ENCODE measurements at places on chromosomes 11 and 22.

DNA sequence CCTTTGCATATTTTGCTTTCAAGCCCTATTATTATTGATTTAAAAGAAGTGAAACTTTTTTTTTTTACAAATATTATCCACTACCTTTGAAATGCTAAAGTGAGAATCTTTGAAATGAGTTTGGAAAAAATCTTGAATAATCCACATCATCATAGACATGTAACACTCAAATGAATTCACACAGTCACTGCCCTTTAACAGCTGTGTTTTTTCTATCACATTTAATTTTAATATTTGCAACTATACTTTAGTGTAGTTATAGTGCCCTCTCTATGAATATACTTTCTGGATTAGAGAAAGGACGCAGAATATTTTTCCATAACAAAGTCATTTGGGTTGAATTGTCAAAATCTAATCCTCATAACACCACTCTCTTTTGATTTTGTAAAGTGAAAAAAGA is 37.9 kb upstream of the MTMR2 start:
- DNase-seq = no peak

DNA sequence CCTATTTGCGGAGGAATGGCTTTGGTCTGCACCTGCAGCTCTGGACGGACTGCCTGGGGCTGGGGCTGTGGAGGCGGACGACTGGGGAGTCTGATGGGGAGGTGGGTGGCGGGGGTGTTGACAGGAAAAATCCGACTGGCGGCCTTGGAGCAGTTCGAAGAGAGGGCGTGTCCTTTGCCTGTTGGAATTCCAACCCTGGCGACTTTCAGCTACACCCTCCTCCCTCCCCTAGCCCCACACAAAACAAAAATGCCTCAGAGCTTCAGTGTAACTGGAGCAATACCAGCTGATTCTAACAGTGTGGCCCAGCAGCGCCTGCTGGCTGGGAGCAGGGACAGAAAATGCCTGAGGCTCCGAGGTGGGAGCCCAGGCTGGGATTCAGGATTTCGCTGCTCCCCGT is 85.4 kb downstream of the ATXN10 start:
- no peak for DNase-seq

DNA sequence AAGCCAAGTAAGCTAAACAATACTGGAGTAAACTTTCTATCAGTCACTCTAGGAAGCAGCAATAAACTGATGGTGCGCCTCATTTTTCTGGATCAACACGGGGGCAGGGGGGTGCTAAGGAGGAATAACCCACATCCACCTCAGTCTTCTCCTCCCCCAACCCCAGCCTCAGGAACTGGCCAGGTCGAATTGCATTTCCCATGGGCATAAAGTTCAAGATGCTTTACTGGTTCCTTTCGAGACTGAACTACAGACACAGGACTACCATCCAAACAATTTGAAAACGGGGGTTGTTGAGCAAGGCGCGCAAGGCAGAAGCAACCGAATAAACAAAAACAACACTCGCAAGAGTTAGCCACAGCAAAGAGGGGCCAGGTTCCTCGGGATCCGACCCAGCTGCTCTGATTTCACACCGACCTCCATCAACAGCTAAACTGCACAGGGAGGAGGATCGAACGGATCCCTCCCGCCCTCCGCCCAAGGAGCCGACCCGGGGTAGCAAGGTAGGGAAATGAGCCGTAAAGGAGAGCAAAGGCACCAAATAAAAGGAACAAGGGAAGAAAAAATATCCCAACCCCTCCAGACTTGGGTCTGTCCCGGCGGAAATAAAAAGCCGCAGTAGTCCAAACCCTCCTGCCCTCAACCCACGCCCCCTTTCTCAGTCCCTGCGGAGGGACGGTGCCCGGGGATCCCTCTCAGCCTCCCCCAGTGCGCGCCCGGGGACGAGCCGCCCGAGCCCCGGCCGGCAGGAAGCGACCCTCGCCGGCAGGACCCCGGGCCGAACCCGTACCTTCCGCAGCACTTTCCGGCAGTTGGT is 801 bp downstream of the SESN3 start:
- DNase-seq = no peak

DNA sequence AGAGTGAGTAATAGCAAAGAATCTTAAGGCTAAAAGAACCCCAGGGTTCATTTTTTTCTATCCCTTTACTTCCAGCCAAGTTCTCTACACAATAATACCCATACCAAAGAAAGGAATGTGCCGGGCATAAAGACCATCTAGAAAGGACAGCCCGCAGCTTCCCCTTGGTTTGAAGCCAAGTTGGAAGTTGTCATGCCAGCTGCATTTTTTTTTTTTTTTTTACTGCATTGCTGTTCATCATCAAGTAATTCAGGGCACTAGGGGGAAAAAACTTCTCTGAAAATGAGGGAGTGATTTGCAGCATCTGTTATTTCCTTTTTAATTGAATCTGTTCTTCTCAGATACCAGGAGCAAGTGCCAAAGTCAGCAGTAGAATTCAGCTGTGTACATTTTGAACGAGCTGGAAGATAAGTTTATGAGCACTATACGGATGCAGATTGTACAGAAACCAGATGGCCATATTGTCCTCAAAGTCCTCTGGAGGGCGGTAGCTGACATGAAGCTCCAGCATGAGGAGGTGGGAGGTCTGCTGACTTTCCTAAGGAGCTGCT is 56.4 kb downstream of the UBASH3B start:
- DNase-seq = no peak

DNA sequence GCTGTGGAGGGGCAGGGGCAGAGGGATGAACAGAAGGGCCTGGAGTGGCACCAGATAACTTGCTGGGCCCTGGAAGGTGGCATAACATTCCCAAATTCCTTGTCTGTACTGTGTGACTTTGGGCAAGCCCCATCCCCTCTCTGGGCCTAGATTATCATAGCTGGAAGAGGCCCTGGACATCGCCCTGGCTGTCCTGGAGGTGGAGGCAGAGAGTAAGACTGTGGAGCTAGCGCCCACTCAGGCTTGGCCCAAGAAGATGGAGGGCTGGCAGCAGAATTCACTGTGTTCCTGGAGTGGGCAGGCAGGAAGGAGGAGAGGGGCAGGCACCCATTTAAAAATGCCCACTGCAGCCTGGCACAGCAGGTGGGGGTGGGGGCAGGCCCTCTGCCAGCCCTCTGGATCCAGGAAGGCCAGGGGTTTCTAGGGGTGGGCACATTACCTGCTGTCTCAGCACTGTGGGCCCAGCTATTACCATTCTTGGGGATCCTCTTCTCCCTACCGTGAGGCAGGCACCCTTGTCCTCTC is 22.6 kb downstream of the ARHGEF17 start:
- no peak for DNase-seq

DNA sequence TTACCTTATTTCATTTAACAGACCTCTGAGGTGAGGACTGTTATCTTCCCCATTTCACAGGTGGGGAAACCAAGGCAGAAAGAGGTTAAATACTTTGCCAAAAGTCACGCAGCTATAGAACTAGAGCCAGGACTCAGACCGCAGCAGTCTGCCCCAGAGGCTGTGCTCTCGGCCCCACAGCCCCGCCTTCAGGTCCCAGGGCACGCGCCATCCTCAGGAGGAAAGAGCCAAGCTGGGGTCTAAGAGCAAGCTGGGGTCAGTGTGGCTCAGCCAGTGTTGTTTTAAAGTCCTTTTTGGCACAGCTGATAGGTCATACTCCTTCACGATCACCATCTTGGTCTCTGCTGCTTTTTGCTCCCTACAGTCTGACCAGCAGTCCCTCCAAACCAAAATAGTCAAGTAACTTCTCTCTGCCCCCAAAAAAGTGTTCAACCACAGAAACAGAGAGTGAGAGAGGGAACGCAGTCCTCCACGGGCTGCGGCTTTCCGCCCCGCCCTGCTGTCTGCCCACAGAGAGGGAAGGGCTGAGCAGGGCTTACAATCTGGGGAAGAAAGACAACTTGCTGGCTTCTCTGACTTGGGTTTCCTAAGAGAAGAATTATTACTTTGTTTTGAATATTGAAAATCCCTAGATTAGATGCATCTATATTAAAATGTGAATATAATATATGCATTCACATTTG is 137.2 kb upstream of the OPCML start:
- DNase-seq = no peak

DNA sequence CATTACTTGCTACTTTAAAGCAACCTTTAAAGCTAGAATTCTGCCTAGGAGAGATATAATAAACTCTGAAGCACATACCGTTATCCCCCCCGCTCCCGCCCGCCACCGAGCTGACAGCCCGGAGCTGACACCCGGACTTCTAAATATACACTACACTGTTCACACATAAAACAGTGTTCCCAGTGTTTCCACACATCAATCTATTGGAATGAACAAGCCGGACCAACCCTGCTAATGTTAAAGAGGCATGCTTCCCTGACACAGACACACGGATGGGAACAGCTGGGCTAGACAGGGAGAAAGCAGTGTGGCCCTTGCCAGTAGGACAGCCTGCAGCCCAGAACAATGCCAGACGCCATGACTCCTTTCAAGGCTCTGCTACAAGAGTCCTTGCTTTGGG is 108.4 kb upstream of the CSNK2A3 start:
- no peak for DNase-seq

- no peak for DNase-seq
Measured at GRCh38 chr22:21603973-21604372, 25.8 kb downstream of the YDJC start.

GRCh38 chr22:47191671-47192650 is 429.5 kb downstream of the TBC1D22A start:
- no peak for DNase-seq

DNA sequence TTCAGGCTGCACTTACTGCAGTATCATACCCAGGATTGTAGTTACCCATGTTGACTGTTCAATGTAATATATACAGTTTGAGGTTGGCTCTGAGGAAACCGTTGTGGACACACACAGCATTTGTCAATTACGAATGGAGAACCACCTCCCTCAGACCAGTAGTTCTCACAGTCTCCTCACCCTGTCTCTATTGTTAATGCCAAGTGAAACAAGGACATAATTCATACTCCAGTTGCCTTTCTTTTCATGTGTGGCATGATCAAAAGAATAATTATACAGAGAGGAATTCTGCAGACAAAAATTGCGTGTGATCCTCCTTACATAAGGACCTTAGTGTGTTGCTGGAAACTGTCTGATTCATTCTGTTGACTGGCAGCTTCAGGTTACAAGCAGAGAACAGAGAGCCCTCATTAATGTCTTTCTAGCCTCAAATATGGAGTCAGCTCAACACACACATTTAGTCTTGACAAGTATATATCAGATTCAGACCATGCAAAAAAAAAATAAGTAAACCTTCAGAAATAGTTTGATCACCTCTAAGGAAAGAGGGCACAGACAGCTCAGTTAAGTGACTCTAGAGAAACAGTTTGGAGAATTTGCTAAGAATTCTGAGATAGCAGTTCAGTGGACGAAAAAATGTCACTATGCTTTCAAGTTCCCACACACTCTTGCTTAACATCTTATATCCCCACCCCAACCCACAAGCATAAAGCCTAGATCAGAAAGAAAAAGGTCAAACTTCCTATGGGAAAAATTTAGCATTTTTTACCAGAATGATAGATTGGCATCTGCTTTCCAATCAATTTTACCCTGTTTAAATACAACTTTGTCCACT is 96.1 kb downstream of the MAML2 start:
- no peak for DNase-seq

DNA sequence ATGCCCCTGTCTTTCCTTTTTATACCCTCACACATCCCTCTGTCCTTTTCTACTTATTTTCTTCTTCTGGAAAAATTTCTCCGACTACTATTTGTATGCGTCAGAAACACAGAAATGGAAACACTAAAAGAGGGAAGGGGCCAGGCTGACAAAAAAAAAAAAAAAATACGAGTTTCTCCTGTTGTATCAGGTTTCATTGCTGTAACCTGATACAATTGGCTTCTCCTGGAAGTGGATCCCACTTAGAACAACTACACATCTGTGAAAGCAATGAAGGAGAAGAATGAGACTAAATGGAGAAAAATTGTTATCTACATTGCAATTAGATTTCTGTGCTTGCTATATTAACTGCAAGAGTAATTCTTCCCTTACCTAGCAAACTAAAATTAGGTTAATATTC is 393.9 kb downstream of the GUCY1A2 start:
- DNase-seq = no peak

- no peak for DNase-seq
Measured at GRCh38 chr11:45091563-45092403, 54.7 kb upstream of the PRDM11 start.

GRCh38 chr11:1930462-1930830 is 10.9 kb downstream of the TNNT3 start:
- no peak for DNase-seq

DNA sequence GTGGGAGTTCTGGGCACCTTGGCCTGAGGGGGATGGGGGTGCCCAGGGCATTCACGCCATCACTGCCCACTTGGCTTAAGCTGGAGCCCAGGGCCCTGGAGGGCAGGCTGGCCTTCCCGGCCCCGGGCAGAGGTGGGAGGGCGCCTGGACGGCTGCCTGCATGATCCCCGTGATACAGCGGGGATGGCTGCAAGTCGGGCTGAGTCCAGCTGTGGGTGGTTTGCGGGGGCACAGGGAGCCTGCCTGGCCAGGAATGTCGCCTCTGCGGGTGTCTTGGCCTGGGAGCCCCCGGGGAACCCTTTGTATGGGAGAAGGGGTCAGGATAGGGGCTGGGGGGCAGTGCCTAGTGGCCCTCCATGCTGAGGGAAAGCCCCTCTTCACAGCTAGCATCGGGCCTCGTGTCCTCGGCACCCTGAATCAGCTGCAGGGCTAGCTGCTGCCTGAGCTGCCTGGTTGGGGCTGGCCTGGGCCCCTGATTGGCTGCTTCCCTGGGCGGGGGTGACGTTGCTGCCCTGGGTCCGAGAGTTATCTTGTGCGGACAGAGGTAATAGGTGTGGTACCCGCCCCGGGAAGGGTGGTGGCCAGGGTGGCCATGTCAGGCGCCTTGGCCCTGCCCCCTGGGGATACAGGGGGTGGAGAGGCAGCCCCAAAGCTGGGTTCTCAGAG is 8.3 kb downstream of the BRSK2 start:
- no peak for DNase-seq

DNA sequence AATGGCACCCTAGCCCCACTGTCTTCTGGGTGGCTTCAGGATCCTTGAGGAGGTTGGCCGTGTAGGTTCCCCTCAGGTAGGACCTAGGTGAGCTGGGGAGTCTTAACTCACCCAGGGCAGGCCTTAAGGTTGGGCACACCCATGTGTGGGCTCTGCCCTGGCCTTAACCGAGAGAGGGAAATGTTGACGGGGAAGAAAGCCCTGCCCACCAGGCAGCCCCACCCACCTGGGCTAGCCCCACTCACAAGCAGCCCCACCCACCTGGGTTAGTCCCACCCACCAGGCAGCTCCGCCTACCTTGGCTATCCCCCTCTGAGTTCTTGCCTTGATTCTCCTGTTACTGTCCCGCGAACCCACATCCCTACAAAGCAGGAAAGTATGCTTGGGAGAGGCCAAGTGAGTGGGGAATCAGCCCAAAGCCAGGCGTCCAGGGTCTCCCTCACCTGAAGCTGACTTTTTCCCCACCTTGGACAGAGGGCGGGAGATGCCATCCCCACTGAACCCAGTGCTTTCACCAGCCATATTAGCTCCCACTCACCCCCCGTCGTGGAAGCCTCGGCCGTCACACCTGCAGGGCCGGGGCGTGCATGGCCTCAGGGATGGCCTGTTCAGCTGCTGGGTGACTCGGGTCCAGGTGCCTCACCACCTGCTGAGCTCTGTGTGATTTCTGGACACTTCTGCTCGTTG is at the start of gene MYEOV:
MYEOV (plus strand) TSS at position 337 of the 687 bp plus-strand sequence. CDS start 1,200 bp downstream, outside the sequence.
- DNase-seq = no peak

GRCh38 chr22:39724857-39725256 is 154.3 kb downstream of the CACNA1I start:
- DNase-seq = no peak

All from stimulated activated CD8-positive, alpha-beta memory T cell treated with anti-CD3 and anti-CD28 coated beads, Interleukin-7, amount 100 ng/mL, for 4 hours (primary cell).